ENCODE measurements at places on chromosomes 7 and 10. TPM values are rescaled to one million over a fixed set of nuclear protein-coding genes. Genes with fewer than 3 reads are reported as not detected.

The SPDYE16 gene
- total RNA-seq, result not detected

The CALY gene
- total RNA-seq, result 1.3 TPM

The SND1 gene
- 290 TPM for total RNA-seq

The SPDYE6 gene
- total RNA-seq, result not detected

The ADAM22 gene
- 17.9 TPM for total RNA-seq

The TMEM130 gene
- total RNA-seq, result 2.9 TPM

The C10orf105 gene
- total RNA-seq, result 0.48 TPM

The EN2 gene
- total RNA-seq, result not detected

The HMX3 gene
- 0.27 TPM for total RNA-seq

The TFR2 gene
- 5.7 TPM for total RNA-seq

- no peak for DNase-seq
- H3K4me1 ChIP-seq, result peaks cover 6% of the 10 kb centered on the region
- no peak overlapping the region for H3K27ac ChIP-seq
- no peak overlapping the region for H3K4me3 ChIP-seq
These were observed 44.4 kb downstream of the LRRC4 start for GRCh38 chr7:127986581-127987521.

- H3K4me1 ChIP-seq, result peaks cover 2% of the 10 kb centered on the region
- no peak overlapping the region for H3K4me3 ChIP-seq
- H3K27me3 ChIP-seq, result no peaks in the 10 kb centered on the region
- no peak overlapping the region for H3K27ac ChIP-seq
- no peak for DNase-seq
- no peaks in the 10 kb centered on the region for H3K36me3 ChIP-seq
These were observed 19.1 kb downstream of the TSPAN14 start for GRCh38 chr10:80473096-80473657.

- no peaks in the 10 kb centered on the region for H3K4me1 ChIP-seq
- no peaks in the 10 kb centered on the region for H3K36me3 ChIP-seq
- H3K4me3 ChIP-seq, result no peak overlapping the region
These were observed 468.0 kb upstream of the ZMIZ1 start for GRCh38 chr10:78600740-78601139.

- H3K4me1 ChIP-seq, result peaks cover 3% of the 10 kb centered on the region
- peak; percentile 39 for DNase-seq
- peaks cover 57% of the 10 kb centered on the region for H3K27me3 ChIP-seq
- H3K36me3 ChIP-seq, result no peaks in the 10 kb centered on the region
- no peak overlapping the region for H3K27ac ChIP-seq
These were observed 211.6 kb downstream of the PHF14 start for GRCh38 chr7:11185179-11185815.

- no peaks in the 10 kb centered on the region for H3K27me3 ChIP-seq
- no peak overlapping the region for H3K4me3 ChIP-seq
- DNase-seq, result no peak
- peaks cover 12% of the 10 kb centered on the region for H3K4me1 ChIP-seq
- no peak overlapping the region for H3K27ac ChIP-seq
These were observed 19.2 kb upstream of the SEC61G start for GRCh38 chr7:54778166-54778565.

DNA sequence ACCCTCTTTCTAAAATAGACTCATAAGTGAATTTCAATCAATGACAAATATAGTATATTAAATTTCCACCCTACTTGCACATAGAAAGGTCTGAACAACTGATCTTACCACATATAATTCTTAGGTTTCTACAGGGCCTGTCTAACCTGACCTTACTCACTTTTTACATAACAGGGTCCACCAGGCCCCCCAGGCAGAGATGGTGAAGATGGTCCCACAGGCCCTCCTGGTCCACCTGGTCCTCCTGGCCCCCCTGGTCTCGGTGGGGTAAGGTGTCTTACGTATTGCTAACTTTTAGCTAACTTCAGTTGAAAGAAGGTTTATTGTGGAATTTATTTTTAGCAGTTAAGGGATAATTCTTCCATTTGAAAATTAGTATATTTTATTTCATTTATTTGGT lies 5.3 kb downstream of the COL1A2 start:
- H3K27me3 ChIP-seq, result no peaks in the 10 kb centered on the region
- H3K36me3 ChIP-seq, result no peaks in the 10 kb centered on the region
- no peak for DNase-seq
- H3K27ac ChIP-seq, result no peak overlapping the region
- H3K4me1 ChIP-seq, result no peaks in the 10 kb centered on the region
- no peak overlapping the region for H3K4me3 ChIP-seq

DNA sequence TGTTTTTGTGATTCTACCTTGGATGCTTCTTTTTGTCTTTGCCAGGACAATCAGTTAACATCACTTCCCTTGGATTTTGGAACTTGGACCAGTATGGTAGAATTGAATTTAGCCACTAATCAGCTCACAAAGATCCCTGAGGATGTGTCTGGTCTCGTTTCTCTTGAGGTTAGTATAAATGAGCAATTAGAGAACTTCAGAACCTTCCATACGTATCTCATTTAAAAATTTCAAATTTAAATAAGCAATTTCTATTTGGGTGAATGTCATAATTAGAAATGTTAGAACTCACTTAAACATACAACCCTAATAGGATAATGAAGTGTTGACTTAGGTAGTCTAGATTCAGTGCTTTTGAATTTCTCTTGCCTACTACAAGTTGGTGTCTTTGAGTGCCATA lies 69.3 kb upstream of the ADRA2A start:
- no peaks in the 10 kb centered on the region for H3K4me1 ChIP-seq
- H3K27ac ChIP-seq, result no peak overlapping the region
- H3K4me3 ChIP-seq, result no peak overlapping the region
- DNase-seq, result no peak
- H3K27me3 ChIP-seq, result no peaks in the 10 kb centered on the region

- H3K27me3 ChIP-seq, result no peaks in the 10 kb centered on the region
- no peak overlapping the region for H3K4me3 ChIP-seq
- no peak for DNase-seq
- H3K4me1 ChIP-seq, result no peaks in the 10 kb centered on the region
- no peak overlapping the region for H3K27ac ChIP-seq
These were observed 182.5 kb upstream of the AKR1E2 start for GRCh38 chr10:4643471-4643870.

DNA sequence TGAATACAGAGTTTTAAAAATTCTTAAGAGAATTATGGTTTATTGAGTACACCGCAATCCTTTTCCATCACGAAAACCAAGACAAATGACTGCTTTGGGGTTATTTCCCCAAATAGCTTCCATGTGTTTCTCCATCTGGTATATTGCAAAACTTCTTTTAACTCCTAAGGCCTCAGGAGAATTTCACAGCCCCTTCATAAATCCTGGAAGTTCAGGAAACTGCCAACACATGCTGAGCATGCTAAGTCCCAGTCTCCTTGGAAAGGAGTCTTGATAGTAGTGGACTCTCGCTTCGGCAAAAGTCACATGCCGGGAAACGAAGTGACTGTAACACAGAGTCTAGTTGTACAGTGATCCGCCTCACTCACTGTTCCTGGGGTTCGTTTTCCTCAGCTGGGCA lies 88.1 kb upstream of the RSU1 start:
- H3K36me3 ChIP-seq, result no peaks in the 10 kb centered on the region
- no peak overlapping the region for H3K4me3 ChIP-seq
- DNase-seq, result no peak
- H3K4me1 ChIP-seq, result peaks cover 6% of the 10 kb centered on the region
- no peak overlapping the region for H3K27ac ChIP-seq

GRCh38 chr7:130918129-130919052 lies 184.4 kb upstream of the KLF14 start:
- peaks cover 13% of the 10 kb centered on the region for H3K4me1 ChIP-seq
- no peak overlapping the region for H3K4me3 ChIP-seq

GRCh38 chr10:100828738-100829096 lies 83.3 kb downstream of the PAX2 start:
- peaks cover 100% of the 10 kb centered on the region for H3K27me3 ChIP-seq
- H3K27ac ChIP-seq, result no peak overlapping the region
- no peak for DNase-seq
- no peak overlapping the region for H3K4me3 ChIP-seq

- H3K36me3 ChIP-seq, result peaks cover 61% of the 10 kb centered on the region
- no peak overlapping the region for H3K4me3 ChIP-seq
- H3K27ac ChIP-seq, result no peak overlapping the region
- DNase-seq, result no peak
- H3K27me3 ChIP-seq, result no peaks in the 10 kb centered on the region
These were observed 44.5 kb upstream of the STMP1 start for GRCh38 chr7:135617781-135618180.

GRCh38 chr7:129053938-129054437 lies 923 bp downstream of the TNPO3 start:
- no peak for DNase-seq
- H3K4me1 ChIP-seq, result no peaks in the 10 kb centered on the region
- H3K4me3 ChIP-seq, result peak overlapping the region; percentile 84
- peak overlapping the region; percentile 96 for H3K27ac ChIP-seq
- H3K36me3 ChIP-seq, result peaks cover 3% of the 10 kb centered on the region

- no peaks in the 10 kb centered on the region for H3K27me3 ChIP-seq
- no peak overlapping the region for H3K27ac ChIP-seq
- DNase-seq, result no peak
- H3K4me3 ChIP-seq, result no peak overlapping the region
- H3K4me1 ChIP-seq, result no peaks in the 10 kb centered on the region
- no peaks in the 10 kb centered on the region for H3K36me3 ChIP-seq
These were observed 275.5 kb downstream of the ABCA13 start for GRCh38 chr7:48446721-48447120.

- no peaks in the 10 kb centered on the region for H3K4me1 ChIP-seq
- H3K36me3 ChIP-seq, result no peaks in the 10 kb centered on the region
- H3K27me3 ChIP-seq, result no peaks in the 10 kb centered on the region
- no peak overlapping the region for H3K4me3 ChIP-seq
- no peak for DNase-seq
These were observed 8.0 kb downstream of the OR9A2 start for GRCh38 chr7:143018931-143019330.

DNA sequence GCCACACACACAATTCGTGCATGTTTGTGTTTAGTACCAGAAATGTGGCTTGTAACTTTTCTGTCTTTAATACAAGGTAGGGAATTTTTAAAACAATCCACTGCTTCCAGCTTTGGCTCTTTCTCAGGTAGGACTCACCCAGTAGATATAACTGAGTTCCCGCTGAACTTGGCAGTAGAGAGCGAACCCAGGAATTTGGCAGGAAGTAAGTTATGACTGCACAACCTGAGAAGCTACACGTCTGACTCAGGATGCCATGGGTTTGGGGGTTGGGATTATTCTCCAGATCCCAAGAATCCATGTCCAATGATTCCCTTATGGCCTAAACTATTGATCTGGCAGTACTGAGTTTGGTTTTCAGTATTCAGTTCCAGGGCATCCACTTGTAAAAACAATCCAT lies 499.7 kb downstream of the CALN1 start:
- no peaks in the 10 kb centered on the region for H3K4me1 ChIP-seq
- no peaks in the 10 kb centered on the region for H3K27me3 ChIP-seq
- H3K4me3 ChIP-seq, result no peak overlapping the region
- no peak for DNase-seq
- H3K36me3 ChIP-seq, result no peaks in the 10 kb centered on the region

GRCh38 chr10:51369903-51370302 lies 295.6 kb downstream of the PRKG1 start:
- H3K4me3 ChIP-seq, result no peak overlapping the region
- peaks cover 14% of the 10 kb centered on the region for H3K4me1 ChIP-seq
- H3K27ac ChIP-seq, result no peak overlapping the region
- H3K36me3 ChIP-seq, result no peaks in the 10 kb centered on the region

GRCh38 chr10:92696606-92697383 lies 7.0 kb downstream of the HHEX start:
- H3K27me3 ChIP-seq, result peaks cover 29% of the 10 kb centered on the region
- no peak overlapping the region for H3K27ac ChIP-seq
- no peak for DNase-seq
- H3K4me3 ChIP-seq, result peak overlapping the region; percentile 39

DNA sequence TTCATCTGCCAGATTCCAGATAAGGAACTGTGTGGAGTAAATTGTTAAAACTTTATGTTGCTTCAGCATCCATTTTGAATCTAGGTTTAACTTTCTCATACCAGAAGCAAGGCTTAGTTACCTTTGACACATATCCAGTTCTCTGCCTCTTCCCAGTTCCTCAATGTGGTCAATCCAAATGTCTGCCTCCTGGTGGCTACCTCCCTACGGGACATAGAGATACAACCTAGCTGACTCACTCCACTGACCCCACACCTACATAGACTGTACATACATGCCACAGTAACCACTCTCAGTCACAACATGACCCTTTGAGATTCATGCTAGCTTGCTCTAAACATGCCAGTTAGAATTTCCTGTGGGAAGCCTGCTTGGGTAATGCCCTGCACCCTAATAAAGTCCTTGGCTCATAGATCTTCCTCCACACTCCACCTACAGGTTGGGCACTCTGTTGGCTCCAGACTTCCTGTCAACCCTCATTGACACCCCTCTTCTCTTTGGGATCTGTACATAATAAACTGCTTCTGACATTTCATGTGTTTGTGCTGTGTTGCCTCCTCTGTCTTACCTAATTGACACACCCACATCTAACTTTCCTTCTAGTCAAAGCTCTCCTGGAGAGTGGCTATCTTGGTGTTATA lies 278.1 kb downstream of the HTR7 start:
- H3K4me3 ChIP-seq, result no peak overlapping the region
- H3K27me3 ChIP-seq, result no peaks in the 10 kb centered on the region
- peak; percentile 15 for DNase-seq
- no peak overlapping the region for H3K27ac ChIP-seq
- no peaks in the 10 kb centered on the region for H3K36me3 ChIP-seq

- 0 out of 2 replicates have a peak, but pooled peaks cover 2% of the 10 kb centered on the region for H3K36me3 ChIP-seq
- DNase-seq, result no peak
- no peak overlapping the region for H3K4me3 ChIP-seq
- no peaks in the 10 kb centered on the region for H3K27me3 ChIP-seq
- H3K27ac ChIP-seq, result no peak overlapping the region
- no peaks in the 10 kb centered on the region for H3K4me1 ChIP-seq
These were observed 191.9 kb downstream of the SFMBT2 start for GRCh38 chr10:7218968-7219367.

GRCh38 chr10:3500408-3500856 lies 284.6 kb downstream of the KLF6 start:
- no peaks in the 10 kb centered on the region for H3K36me3 ChIP-seq
- H3K4me3 ChIP-seq, result no peak overlapping the region
- DNase-seq, result peak; percentile 67
- no peak overlapping the region for H3K27ac ChIP-seq
- no peaks in the 10 kb centered on the region for H3K27me3 ChIP-seq

GRCh38 chr10:45374350-45375052 lies 485 bp downstream of the ALOX5 start:
- peaks cover 8% of the 10 kb centered on the region for H3K4me1 ChIP-seq
- H3K27me3 ChIP-seq, result peaks cover 38% of the 10 kb centered on the region
- DNase-seq, result peak; percentile 68
- peak overlapping the region; percentile 43 for H3K4me3 ChIP-seq

GRCh38 chr7:93601363-93601762 lies 26.8 kb upstream of the CALCR start:
- no peaks in the 10 kb centered on the region for H3K36me3 ChIP-seq
- no peak overlapping the region for H3K4me3 ChIP-seq
- no peaks in the 10 kb centered on the region for H3K4me1 ChIP-seq
- H3K27me3 ChIP-seq, result no peaks in the 10 kb centered on the region

- no peak overlapping the region for H3K27ac ChIP-seq
- H3K4me1 ChIP-seq, result peaks cover 6% of the 10 kb centered on the region
- H3K27me3 ChIP-seq, result no peaks in the 10 kb centered on the region
- H3K4me3 ChIP-seq, result no peak overlapping the region
- H3K36me3 ChIP-seq, result no peaks in the 10 kb centered on the region
These were observed 36.5 kb downstream of the COBL start for GRCh38 chr7:51280156-51280555.

GRCh38 chr10:127991543-127992255 lies 84.8 kb downstream of the PTPRE start:
- no peaks in the 10 kb centered on the region for H3K36me3 ChIP-seq
- DNase-seq, result no peak
- H3K27ac ChIP-seq, result no peak overlapping the region
- no peaks in the 10 kb centered on the region for H3K27me3 ChIP-seq
- H3K4me1 ChIP-seq, result no peaks in the 10 kb centered on the region

GRCh38 chr10:11822026-11822756 lies 965 bp upstream of the PROSER2 start:
- no peaks in the 10 kb centered on the region for H3K4me1 ChIP-seq
- H3K27me3 ChIP-seq, result no peaks in the 10 kb centered on the region
- no peak for DNase-seq
- H3K4me3 ChIP-seq, result no peak overlapping the region
- H3K27ac ChIP-seq, result no peak overlapping the region
- H3K36me3 ChIP-seq, result no peaks in the 10 kb centered on the region
